Stimulated activated CD8-positive, alpha-beta memory T cell treated with anti-CD3 and anti-CD28 coated beads, Interleukin-4, amount 100 ng/mL, for 1 hour (primary cell): ENCODE measurements at places on chromosomes 7 and 10.

- DNase-seq: no peak
These were observed 24.7 kb downstream of the LSMEM1 start for GRCh38 chr7:112505495-112505894.

DNA sequence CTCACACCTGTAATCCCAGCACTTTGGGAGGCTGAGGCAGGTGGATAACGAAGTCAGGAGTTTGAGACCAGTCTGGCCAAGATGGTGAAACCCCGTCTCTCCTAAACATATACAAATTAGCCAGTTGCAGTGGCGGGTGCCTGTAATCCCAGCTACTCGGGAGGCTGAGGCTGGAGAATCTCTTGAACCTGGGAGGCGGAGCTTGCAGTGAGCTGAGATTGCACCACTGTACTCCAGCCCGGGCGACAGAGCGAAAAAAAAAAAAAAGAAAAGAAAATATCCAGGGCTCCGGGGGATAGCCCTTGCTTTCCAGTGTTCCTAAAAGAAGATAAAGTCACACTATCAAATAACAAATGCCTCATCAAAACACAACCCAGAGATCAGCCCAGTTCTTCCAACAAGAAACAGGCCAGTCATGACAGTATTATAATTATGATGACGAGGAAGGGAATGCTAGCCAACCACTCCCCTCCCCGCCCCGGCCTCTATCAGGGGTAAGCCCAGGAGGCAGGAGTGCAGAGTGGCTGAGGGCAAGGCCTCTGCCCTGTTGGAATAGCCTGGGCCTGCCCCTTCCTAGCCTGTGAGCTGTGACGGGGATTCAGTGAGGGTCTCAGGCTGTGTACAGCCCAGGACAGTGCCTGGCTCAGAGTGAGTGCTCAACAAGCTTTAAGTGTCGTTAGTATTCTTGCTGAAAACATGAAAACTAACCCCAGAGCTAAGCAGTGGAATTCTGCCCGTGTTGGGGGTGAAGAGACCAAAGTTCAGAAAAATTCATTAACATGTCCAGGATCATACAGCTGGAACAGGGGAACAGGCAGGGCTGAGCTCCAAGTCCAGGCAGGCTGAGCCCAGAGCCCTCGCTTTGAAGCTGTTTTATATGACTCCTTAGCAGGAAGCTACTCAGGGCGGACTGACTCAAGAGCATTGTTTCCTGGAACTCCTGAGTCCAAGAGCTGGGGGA lies 54.3 kb downstream of the FAM241B start:
- DNase-seq: no peak

DNA sequence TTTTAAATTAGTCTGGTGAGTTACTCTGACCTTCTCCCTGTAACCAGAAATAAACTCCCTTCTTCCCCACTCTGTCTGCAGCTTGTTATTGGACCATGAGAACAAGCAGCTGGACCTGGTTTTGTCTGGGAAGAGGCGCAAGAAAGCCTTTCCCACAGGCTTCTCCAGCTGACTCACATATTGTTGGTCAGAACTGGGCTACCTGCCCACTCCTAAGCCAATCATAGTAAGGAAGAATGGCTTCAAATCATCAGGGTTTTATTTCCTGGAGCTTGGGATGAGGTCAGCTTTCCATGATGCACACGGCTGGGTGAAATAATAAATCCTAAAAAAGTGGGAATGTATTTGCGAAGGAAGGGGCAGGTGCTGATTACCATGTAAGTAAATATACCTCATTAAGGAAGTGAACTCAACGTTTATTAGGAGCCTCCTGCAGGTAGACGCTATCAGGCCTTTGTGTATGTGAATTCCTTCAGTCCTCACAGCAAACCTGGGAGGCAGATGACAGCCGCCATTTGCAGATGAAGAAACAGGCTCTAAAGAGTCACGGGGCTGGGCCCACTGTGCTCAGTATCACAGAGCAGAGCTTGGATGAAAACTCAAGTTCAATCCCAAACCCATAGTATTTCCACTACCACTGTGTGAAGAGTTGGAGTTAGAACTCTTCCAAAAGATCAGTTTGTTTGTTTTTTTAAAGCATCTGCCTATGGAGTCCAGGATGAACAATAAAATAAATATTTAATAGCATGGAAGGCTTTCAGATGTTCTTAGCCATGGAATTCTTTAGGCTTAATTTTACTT lies 32.8 kb downstream of the IL15RA start:
- DNase-seq: no peak

DNA sequence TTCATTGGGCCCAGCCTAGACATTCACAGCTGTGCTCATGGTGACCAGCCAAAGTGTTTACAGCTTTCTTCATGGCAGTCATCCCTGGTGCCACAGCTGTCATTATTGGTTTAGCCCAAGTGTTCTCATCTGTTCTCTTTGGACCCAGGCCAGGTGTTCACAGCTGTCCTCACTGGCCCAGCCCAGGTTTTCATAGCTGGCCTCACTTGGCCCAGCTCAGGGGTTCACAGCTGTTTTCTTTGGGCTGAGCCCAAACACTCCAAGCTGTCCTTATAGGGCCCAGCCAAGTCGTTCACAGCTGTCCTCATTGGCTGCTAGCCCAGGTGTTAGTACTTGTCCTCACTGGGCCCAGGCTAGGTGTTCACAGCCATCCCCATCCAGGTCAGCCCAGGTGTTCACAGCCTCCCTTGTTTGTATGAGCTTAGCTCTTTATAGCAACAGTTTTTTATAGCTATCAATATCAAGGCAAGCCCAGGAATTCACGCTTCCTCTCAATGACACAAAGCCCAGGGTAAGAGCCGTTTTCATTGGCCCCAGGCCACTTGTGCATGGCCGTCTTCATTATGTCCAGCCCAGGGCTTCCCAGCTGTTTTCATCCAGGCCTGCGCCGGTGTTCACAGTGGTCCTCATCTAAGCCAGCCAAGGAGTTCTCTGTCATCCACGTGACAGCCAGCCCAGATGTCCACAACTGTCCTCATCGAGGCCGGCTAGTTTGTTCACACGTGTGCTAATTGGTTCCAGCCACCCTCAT lies 11.6 kb downstream of the FRG2B start:
- DNase-seq: no peak

DNA sequence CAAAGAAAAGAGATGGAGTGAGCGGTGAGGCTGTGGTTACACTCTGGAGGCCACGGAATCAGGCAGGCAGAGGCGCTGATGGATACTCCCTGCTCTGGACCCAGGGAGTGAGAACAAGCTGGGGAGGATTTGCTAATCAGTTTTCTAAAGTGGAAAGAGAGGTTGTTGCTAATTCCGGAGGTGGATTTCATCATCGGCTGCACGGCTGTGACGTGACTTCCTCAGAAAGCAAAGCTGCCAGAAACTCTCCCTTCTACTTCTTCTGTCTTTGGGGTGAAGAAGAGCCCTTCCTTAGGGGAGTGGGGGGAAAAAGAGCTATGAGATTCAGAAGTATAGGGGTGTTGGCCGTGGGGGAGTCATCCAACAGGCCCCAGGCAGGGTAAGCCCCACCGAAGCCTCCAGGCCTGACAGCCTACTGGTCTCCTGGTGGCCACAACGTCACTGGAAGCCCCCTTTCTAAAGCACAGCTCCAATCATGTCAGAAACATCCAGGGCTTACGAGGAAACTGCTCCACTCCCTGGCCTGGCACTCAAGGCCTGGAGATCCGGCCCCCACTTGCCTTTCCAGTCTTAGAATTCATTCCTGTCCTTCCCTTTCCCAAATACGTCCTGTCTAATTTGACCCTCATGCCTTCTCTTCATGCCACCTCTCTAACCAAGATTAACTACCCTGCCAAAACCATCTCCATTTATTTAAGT lies 114.5 kb downstream of the HIP1 start:
- DNase-seq: no peak

- no peak for DNase-seq
These were observed 338.8 kb upstream of the SHH start for GRCh38 chr7:156151078-156151477.

DNA sequence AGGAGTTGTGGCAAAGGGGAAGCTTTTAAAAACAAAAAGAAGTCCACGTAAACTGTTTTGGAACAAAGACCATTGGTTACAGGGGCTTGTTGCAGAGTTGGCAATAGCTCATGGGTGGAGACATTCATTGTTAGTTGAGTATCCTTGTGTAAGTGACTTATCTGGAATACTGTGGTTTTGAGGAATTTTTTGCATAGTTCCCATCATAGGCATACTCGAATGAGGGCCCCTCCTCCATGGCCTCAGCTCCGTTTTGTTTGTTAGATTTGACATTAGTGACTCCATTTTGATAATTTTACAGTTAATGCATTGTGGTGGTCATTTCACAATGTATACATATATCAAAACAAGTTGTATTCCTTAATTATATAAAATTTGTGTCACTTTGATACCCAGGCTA lies 12.8 kb upstream of the SMKR1 start:
- DNase-seq: no peak

DNA sequence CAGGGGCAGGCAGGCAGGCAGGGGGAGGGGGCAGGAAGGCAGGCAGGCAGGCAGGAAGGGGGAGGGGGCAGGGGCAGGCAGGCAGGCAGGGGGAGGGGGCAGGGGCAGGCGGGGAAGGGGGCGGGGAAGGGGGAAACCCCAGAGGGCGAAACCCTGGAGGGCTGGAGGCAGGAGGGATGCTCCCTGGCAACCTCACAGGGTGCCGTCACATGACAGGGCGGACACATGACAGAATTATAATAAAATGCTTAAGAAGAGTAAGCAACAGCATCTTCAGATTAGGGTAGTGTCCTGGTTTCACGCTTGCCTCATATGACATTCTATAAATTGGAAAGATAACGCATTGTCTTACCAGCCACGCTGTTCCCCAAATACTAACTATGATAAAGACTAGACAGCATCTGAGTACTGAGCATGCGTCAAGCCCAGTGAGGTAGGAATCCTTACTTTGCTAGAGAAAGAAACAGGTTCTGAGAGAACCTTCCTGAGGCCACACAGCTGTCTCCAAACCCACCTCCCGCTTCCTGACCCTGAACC lies 131.6 kb downstream of the DIP2C start:
- no peak for DNase-seq

DNA sequence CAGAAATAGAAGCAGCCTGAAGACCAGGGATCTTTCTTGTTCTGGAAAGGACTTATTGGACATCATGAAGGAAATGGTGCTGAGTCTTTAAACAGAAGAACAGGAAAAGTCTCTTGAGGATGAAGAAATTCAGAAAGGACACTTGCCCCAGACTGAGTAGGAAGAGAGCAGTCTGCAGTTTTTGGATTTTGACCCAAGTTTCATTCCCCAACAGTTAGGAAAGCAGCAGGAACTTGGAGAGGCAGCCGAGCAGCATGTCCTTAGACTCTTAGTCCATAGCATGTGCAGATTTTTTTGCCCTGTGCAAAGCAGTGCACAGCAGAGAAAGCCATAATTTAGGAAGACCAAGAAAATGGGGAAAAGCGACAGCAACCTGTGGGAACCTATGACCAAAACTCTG lies 927.2 kb upstream of the AUTS2 start:
- DNase-seq: no peak

DNA sequence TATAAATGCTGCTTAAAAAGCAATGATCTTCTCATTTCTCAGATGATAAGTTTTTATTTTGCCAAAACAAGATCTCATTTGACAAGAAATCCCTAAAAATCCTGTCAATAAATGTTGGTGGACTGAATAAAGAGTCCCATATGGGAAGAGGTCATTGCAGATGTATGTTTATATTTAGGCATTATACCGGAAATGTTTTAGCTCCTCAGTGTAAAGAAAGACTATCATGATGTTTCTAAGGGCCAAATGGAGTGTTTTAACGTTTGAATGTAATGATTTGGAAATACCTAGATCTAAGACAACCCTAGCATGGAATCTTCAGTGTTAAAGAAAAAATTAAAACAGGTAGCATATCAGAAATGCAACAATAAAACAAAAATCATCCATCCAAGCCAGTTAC lies 457.8 kb upstream of the NFE2L3 start:
- DNase-seq: no peak

DNA sequence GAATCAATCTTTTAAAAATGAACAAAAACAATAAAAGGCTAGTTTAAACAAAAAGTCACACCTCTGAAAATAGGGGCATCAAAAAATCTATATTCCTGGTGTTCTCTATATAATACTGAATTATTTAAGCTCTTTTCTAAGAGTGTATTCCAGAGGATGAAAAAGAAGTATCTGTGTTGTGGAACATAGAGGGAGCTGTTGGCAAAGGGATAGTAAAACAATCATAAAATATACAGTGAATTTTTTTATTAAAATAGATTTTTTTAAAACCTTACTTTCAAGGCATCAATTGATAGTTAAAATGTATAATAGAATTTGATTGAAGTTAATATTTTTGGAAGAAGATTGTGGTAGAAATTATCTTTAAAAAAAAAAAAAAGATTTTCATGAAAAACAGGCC lies 1409.1 kb upstream of the CELF2 start:
- DNase-seq: no peak

GRCh38 chr7:151198945-151199848 lies 11.1 kb downstream of the H2BK1 start:
- DNase-seq: no peak

- DNase-seq: no peak
These were observed 142.6 kb downstream of the CREB5 start for GRCh38 chr7:28554802-28555471.

DNA sequence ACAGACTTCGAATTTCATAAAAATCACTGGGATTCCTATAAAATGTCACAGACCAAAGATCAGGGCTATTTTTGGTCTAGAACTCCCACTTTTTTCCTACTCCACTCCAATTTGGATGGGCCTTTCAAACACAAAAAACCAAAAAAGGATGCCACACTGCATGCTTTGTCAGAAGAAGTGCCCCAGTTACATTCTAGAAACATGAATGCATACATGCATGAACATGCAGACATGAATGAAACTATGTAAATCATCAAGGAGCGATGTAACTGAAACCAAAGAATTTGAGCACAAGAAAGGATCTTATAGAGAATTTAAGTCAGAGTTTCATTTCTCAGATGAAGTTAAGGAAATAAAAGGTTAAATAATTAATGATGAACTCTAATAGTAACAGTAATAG lies 31.8 kb upstream of the FAM133B start:
- DNase-seq: no peak

DNA sequence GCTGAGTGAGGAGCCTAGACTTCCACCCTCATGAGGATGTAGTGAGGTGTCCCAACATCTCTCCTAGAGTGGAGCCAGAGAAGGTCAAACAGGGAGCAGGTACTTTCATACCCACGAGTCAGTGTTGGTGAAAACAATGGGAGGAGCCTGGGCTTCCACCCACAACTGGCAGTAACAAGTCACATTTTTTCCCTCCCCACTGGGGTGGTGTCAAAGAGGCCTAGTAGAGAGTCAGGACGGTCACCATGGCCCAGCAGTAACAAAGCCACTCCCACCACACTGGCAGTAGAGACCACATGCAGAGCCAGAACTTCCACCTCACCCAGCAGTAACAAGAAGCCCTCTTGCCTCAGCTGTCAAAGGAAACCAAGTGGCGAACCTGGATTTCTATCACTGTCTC lies 280.2 kb upstream of the IMMP2L start:
- no peak for DNase-seq

DNA sequence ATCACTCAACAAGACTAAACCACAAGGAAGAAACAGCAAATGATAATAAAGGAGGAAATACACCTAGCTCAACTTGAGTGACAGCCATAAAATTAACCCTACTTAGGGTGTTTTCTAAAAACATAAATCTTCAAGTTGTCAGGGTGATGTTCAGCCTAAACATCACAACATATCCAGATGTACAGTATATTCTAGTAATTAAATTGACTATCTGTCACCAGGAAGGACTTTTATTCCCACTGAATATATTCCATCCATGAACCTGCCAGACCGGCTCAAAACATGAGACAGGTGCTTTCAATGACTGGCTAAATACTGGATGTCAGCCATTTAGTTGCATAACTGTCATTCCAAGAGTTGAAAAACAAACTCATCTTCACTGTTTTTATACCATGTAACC lies 298.1 kb upstream of the NEBL start:
- no peak for DNase-seq

GRCh38 chr7:89666136-89666835 lies 488.0 kb upstream of the STEAP1 start:
- DNase-seq: no peak
